RPMI7951 (cell line): ENCODE measurements at places on chromosomes 7 and 10. TPM values are rescaled to one million over a fixed set of nuclear protein-coding genes. Genes with fewer than 3 reads are reported as not detected.

- no peak for DNase-seq
Measured at GRCh38 chr7:89728481-89728880, 425.8 kb upstream of the STEAP1 start.

- no peak for DNase-seq
Measured at GRCh38 chr10:112986544-112987190, 36.6 kb downstream of the TCF7L2 start.

DNA sequence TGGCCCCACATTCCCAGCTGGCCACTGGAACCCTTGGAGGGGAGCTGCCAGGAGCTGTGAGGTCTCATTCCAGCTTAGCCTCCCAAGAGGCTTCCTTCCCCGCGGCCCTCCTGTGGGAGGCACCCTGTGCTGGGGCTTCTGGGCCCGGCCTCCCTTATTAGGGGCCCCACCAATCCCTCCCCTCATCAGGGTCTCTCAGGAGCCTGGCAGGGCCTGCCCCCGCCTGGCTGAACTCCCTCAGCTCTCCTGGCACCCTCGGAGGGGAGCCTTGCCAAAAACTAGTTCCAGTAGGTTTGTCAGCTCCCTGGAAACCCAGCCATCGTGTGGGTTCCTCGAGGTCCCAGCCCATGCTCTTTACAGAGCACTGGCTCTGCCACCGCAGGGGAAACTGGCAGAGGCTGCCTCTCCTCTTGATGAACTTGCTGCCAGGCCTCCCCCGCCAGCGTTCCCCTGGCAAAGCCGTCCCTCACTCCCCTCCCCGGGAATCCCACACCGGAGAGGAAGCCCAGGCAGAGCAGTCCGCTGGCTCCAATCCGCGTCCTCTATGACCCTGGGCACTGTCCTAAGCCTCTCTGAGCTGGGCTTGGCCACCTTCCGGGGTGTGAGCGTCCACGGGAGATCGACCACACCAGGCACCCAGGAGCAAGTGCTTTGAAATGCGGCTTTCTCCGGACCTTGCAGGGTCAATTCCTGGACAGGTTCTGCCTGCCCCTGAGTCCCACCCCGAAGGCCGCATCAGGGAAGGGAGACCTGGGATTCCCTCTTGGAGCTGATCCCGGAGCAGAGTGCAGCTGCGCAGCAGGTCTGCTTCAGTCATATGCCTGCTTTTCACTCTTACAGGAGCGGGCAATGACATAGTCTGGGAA is 139.8 kb downstream of the ARHGAP22 start:
- no peak for DNase-seq

Gene PLEKHS1
- 0.29 and 0.84 TPM in 2 replicates for total RNA-seq

GRCh38 chr7:150954201-150954985 is 23.7 kb downstream of the KCNH2 start:
- no peak for DNase-seq

Gene STX1A
- total RNA-seq, result 36.4 and 45.6 TPM in 2 replicates

Gene VSIR
- total RNA-seq, result 1.6 and 1.7 TPM in 2 replicates

DNA sequence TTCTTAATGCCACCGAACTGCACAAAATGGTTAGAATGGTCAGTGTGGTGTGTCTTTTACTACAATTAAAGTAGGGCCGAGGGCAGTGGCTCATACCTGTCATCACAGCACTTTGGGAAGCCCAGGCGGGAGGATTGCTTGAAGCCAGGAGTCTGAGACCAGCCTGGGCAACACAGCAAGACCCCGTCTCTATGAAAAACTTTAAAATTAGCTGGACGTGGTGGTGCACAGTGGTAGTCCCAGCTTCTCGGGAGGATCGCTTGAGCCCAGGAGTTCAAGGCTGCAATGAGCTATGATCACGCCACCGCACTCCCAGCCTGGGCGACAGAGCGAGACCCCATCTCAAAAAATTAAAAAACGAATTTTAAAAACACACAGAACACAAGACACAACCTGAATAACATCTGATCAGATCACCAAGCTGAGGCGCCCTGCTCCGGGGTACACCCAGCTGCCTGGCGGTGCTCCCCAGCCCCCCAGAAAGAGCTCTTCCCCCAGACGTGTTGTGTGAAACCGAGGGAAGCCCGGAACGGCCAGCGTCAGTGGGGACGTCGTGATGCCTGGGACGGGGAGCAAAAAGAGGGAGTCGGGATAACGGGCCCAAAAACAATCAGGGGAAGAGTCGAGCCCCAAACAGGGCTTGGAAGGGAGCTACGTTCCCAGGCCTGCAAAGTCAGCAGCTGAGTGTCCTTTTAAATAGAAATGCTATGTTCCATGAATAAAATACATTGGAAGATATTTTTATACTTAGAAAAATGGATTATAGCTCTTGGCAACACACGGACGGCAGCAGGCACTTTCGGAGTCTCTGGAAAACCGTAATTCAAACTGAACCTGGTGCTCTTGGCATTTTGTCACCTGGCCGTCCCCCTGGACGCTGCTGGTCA is 80.7 kb upstream of the PDGFA start:
- no peak for DNase-seq

Gene TAS2R3
- 0.12 TPM in 1 of 2 replicates, not detected in the other for total RNA-seq

DNA sequence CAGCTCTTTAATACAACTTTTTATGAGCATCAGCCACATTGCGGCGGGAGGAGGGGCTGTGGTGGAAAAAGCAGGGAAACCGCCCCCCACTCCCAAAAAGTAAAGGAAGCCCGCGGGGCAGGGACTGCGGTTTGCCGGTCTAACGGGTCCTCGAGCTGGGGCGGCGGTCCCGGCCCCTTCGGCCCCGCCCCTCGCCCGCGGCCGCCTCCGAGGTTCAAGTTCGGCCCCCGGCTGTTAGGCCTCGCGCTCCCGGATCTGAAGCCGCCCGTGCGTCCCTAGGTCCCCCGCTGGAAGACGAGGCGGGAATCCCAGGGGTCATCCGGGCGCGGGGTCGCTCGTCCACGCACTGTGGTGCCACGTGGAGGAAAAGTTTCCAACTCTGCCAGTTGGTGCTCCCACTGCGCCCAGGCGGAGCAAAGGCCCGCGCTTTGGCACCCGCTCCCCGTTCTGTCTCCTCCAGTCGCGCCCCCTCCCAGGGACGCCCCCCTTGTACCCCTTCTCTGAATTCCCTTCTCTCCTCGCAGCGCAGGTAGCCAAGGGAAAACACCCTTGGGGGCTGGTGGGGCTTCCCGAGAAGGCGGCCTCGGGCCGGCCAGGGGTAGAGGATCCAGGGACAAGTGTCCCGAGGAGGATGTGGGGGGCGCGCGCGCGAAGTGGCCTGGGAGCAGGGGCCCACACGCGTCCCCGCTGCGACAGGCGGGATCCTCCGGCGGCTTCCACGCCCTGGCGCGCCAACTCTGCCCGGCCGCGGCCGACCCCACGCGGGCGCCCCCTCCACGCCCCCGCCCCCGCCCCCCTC is 798 bp upstream of the AUTS2 start:
- no peak for DNase-seq

GRCh38 chr7:120825152-120825551 is 32.8 kb downstream of the TSPAN12 start:
- DNase-seq, result no peak

Gene ATP6V1F
- 234 TPM in 2 replicates for total RNA-seq

Gene GIMAP2
- total RNA-seq, result 9.1 and 11.5 TPM in 2 replicates

- DNase-seq, result no peak
Measured at GRCh38 chr7:32677593-32677992, 182.3 kb downstream of the AVL9 start.

DNA sequence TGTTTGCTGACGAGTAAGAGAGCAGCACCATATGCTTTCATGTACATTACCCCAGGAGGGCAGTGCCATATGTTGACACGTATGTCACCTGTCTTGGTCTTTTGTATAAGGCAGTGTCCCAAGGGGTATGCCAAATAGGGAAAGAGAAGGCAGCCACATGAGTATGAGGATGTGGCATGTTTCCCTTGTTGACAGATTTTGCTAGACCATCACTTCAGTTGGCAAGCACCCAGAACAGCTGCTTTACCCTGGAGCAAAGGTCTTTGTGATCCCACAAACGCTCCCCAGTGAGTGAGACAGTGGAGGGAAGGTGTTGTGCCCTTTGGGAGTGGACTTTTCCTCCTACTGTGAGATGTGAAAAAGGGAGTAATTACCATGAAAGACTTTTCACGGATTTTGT is 350.1 kb downstream of the ETV1 start:
- DNase-seq, result peak; percentile 59

- peak; percentile 47 for DNase-seq
Measured at GRCh38 chr7:98733036-98733435, 116.0 kb downstream of the NPTX2 start.

Gene LLCFC1
- total RNA-seq, result not detected in 2 replicates

GRCh38 chr10:80878330-80878729 is 340.6 kb downstream of the SH2D4B start:
- DNase-seq, result no peak

DNA sequence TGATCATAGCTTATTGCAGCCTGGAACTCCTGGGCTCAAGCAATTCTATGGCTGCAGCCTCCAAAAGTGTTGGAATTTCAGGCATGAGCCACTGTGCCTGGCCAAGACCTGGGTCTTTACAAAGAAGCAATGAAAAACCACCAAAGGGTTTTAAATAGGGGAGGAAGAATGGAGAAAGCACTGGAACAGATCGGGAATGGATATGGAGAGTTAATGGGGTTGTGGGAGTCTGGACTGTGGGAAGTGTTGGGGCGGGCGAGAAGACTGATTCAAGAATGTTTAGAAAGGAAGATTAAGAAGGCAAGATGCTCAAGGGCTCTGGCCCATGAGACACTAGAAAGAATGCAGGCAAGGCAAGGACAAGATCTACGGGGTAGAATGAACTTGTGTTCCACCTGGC is 98.5 kb downstream of the CARD11 start:
- DNase-seq, result no peak

GRCh38 chr10:119700321-119700954 is 25.4 kb upstream of the INPP5F start:
- DNase-seq, result no peak

- no peak for DNase-seq
Measured at GRCh38 chr7:50466815-50467585, 16.9 kb upstream of the FIGNL1 start.

GRCh38 chr7:32293833-32294232 is 196.3 kb downstream of the LSM5 start:
- no peak for DNase-seq

DNA sequence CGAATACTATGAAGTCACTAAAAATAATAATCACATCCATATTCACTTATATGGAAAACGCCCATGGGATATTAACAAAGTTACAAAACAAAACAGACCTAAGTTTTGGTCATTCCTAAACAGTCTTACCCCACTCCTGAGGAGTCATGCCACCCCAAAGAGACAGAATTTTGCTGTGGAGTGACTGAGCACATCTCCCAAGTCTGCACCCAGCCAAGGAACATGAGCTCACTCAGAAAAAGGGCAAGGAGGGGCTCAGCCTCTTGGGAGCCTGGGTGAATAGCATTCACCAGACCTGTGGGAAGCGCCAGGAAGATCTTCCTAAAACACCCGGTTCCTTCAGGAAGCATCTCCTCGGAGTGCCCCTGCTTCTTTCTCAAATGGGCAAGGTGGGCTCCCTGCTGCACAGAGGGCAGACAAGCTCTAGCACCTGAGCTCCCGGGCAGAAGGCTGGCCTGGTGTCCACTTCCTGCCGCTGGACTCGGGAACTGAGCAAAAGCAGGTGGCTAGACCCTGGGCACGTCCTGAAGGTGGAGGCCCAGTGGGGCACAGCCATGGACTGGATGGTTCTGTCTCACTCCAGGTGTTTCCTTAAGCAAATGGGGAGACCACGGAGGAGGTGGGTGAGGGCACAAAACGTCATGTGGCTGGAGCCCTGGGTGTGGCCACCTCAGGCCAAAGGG is 31.0 kb downstream of the TNS3 start:
- DNase-seq, result no peak

- DNase-seq, result peak; percentile 9
Measured at GRCh38 chr7:136018104-136018503, 40.9 kb upstream of the MTPN start.

GRCh38 chr7:35680403-35681013 is 14.4 kb downstream of the HERPUD2 start:
- DNase-seq, result no peak

Gene TMEM196
- total RNA-seq, result not detected in 2 replicates

- DNase-seq, result peak; percentile 85
Measured at GRCh38 chr7:26155531-26156375, 3.8 kb downstream of the NFE2L3 start.

DNA sequence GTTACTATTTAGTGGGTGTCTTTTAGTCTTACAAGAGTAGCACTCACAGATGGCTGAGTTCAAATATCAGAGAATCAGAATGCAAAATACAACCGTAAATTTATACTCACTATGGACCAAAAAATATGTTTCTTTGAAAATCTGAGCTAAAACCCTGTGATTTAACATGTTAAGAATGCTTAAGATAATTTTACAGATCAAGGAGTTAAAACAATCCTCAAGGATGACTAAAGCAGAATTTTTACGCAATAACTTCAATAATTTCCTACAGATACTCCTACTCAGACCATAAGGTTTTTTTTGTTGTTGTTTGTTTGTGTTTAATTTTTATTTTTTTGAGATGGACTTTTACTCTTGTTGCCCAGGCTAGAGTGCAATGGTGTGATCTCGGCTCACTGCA is 47.9 kb upstream of the CCDC6 start:
- no peak for DNase-seq

GRCh38 chr7:131244259-131244852 is 83.3 kb upstream of the MKLN1 start:
- DNase-seq, result peak; percentile 97

Gene CPN1
- not detected in 2 replicates for total RNA-seq

DNA sequence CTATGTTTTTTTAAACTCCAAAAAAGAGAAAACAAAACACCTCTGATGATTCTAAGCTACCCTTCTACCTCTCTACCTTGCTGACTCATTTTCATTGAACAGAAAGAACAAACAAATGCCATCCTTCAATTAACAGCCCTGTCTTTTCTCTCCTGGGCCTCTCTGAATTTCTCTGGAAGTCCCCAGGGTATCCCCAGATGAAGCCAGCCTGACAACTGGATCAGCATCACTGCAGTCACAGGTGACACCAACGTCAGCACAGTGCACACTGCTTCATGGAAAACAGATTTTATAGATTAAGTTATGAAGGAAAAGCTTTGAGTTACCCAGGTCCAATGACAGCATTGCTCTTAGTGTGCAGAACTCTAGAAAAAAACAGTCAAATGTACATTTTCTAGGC is 5.7 kb downstream of the HUS1 start:
- no peak for DNase-seq

Gene HOXA9
- total RNA-seq, result 0.12 TPM in 1 of 2 replicates, not detected in the other

- DNase-seq, result peak; percentile 70
Measured at GRCh38 chr10:89414879-89415821, 782 bp downstream of the IFIT5 start.

Gene PDK4
- total RNA-seq, result 1.7 and 2.3 TPM in 2 replicates

DNA sequence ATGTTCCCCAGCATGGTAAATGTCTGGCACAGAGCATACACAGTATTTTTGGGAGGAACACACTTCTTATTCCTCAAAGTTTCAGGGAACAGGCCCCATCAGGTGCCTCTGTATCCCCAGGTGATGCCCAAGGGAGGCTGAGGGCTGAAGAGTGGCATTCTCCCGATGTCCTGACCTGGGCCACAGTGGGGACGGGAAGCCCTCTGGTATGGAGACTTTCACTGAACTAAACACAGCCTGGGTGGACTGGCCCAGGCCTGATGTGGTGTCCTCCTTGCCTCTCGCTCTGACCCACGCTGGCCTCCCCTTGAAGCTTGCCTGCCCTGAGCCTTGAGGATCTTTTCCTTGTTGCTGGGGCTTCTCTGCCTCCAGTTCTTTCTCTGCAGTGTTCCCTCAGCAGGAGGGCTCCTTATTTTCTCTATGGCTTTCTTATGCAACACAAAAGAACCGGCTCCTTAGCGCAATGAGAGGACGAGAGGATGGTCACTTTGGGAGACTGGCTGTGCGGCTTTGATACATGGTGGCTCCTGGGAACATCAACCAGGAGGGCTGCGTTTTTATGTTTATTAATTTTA is 157.5 kb upstream of the TNS3 start:
- no peak for DNase-seq

Gene TYW1B
- total RNA-seq, result 3.1 and 4.7 TPM in 2 replicates

Gene PNLIPRP3
- not detected in 2 replicates for total RNA-seq

GRCh38 chr10:13340626-13341376 is 7.3 kb downstream of the SEPHS1 start:
- no peak for DNase-seq
